ENCODE measurements at places on chromosomes 7 and 10. TPM values are rescaled to one million over a fixed set of nuclear protein-coding genes. Genes with fewer than 3 reads are reported as not detected.

- peak overlapping the region; percentile 54 for H3K4me3 ChIP-seq
- peaks cover 37% of the 10 kb centered on the region for H3K36me3 ChIP-seq
- H3K27ac ChIP-seq: no peak overlapping the region
- peaks cover 46% of the 10 kb centered on the region for H3K4me1 ChIP-seq
- DNase-seq: no peak
- peaks cover 7% of the 10 kb centered on the region for H3K27me3 ChIP-seq
These were observed 90.7 kb downstream of the LRRC4 start for GRCh38 chr7:127940381-127941160.

- H3K36me3 ChIP-seq: no peaks in the 10 kb centered on the region
- peak overlapping the region; percentile 96 for H3K27ac ChIP-seq
- H3K4me1 ChIP-seq: peaks cover 16% of the 10 kb centered on the region
These were observed 153.1 kb upstream of the MEOX2 start for GRCh38 chr7:15839416-15840100.

GRCh38 chr10:69337296-69338132, 59.2 kb downstream of the HK1 start:
- H3K4me3 ChIP-seq: peak overlapping the region; percentile 31
- DNase-seq: no peak
- H3K27me3 ChIP-seq: peaks cover 7% of the 10 kb centered on the region

The EXOC6 gene
- 28.5 TPM for total RNA-seq

The KBTBD2 gene
- 53.6 TPM for total RNA-seq

The CEP55 gene
- 3.5 TPM for total RNA-seq
